Right renal cortex interstitium (tissue), 3 donors: ENCODE measurements at places on chromosomes 2 and 18. TPM values are rescaled to one million over a fixed set of nuclear protein-coding genes. Genes with fewer than 3 reads are reported as not detected.
A peak's percentile ranks its signal among the peaks of the same experiment; 100 is the strongest.

Gene PPM1G
- polyA plus RNA-seq, result 109 TPM

DNA sequence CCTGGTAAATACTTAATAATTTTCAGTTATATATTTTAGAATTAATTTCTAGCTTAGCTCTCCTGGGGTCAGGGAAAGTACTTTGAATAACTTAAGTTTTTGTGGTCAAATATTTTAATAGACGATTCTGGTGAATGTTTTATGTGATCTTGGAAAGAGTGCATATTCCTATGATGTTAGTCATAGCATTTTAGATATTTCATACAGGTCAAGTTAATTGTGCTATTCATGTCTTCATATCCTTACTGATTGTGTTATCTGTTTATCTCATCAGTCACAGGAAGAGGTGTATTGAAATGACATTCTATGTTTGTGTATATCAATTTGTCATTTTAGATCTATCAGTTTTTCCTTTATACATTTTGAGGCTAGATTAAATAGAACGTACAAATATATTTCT, 576.2 kb downstream of the CPS1 start:
- no peak for DNase-seq

GRCh38 chr18:51668101-51668500, 470.6 kb upstream of the MEX3C start:
- DNase-seq, result peak; percentile 48

- no peak for DNase-seq
Observed at GRCh38 chr2:45443012-45443411, 168.1 kb downstream of the SRBD1 start.

- peak; percentile 70 for DNase-seq
Observed at GRCh38 chr2:72887740-72888437, 681 bp downstream of the SPR start.

Gene GPATCH11
- 10.8 TPM for polyA plus RNA-seq

Gene UGT1A4
- polyA plus RNA-seq, result not detected

DNA sequence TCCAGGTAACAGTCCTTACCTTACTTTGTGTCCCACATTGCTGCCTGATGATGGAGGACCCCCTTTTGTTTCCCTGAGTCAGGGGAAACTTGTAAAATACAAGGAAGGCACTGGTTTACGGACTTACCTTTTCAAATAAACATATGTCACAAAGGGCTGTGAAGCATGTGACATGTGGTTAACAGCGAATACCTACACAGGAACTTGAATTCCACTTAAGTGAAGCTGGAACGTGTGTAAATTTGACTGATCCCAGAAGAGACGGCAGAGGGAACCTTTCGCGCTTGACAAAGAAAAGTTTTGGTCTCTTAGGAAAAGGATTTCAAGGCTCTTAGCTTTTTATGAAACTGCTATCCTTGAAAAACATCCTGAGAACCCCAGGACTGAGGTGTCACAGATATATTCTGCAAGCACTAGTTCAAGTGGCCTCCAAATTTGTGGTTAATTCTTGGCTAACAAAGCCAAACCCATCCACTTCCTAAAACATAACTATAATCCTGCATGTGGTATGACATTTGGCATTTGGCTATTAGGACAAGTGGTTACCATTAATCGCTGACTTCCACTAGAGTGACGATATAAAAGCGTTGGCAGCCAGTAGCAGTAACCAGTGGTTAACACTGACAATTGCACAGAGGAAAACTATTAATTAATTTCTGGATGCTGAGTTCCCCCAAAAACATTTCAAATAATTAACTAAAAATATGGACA, 55.6 kb downstream of the ITGB6 start:
- no peak for DNase-seq

- no peak for DNase-seq
Observed at GRCh38 chr18:50126471-50126870, 68.5 kb downstream of the MYO5B start.

DNA sequence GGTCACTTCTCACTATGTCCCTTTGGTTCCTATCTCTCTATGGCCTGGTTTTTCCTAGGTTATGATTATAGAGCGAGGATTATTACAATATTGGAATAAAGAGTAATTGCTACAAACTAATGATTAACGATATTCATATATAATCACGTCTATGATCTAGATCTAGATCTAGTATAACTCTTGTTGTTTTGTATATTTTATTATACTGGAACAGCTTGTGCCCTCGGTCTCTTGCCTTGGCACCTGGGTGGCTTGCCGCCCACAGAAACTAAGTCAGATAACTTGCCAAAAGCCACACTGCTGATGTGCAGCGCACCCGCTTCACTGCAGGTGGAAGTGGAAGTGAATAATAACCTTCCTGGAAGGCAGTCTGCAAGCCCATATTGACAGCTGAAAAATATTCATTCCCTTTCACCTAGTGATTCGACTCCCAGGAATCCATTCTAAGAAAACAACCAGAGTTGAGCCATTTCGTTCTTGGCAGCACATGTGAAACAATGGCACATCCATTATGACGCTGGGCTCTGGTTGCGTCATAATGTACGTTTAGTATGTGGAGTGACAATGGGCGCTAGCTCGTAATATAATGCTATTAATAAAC, 725 bp upstream of the ANKRD53 start:
- no peak for DNase-seq

- DNase-seq, result no peak
Observed at GRCh38 chr2:112636605-112637288, 9.0 kb upstream of the SLC20A1 start.

DNA sequence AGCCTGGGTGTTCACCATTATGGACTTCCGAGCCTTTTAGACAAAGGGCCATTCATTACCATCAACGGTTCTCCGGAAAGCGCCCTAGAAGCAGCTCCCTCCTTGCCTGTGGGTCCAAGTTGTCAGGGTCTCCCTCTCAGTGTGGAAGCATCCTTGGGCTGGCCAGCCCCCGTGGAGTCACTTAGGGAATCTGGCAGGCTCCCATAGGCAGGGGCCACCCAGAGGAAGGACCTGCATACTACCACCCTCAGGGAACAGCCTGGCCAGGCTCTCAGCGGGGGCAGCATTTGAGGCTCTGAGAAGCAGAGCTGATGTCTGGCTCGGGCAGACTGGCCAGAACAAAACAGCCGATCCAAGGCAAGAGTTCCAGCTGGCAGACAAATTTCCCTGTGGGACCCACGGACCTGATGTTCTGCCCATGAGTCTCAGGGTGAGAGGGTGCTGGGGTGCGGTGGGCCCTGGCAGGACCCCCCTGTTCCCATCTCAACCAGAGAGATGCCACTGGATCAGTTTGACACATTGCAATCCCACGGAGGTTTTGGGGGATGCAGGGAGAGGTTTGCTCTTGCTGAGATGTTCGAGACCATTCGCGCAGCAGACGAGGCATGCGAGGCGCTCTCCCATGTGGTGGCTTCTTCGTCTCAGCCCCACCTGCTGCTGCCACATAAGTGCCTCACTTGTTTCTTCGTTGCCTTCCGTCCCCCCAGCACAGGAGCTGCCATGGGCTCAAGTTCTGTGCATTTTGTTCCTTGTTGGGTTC, 56.9 kb downstream of the ACKR3 start:
- no peak for DNase-seq

DNA sequence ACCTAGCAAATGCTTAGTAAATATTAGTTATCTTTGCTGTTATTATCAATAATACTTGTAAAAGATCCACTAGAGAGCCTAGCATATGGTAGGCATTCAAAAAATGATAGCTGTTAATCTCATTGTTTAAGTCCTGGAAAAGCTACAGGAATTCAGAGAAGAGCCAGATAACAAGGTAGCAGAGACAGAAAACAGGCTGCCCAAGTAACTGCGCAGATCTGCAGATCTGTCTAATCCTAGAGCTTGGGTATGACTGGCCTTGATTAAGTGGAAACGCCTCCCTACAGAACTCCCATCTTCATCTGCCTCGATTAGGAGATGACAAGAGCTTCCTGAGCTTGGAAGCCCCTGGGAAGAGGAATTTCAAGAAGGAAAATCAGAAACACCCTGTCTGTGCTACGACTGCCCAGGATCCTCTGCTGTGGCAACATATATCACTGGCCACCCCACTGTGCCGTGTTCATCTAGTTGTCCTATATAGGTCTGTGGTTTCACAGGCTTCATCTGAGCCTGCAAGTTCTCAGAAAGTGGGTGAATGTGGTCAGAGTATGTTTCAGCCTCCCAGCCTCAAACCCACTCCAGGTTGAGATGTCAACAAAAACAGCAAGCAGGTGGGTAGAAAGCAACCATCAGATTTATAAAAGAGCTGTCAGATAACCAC, 151.5 kb upstream of the PKDCC start:
- DNase-seq, result no peak

Gene SCN9A
- polyA plus RNA-seq, result 1.5 TPM

Gene NGEF
- polyA plus RNA-seq, result 3.0 TPM

DNA sequence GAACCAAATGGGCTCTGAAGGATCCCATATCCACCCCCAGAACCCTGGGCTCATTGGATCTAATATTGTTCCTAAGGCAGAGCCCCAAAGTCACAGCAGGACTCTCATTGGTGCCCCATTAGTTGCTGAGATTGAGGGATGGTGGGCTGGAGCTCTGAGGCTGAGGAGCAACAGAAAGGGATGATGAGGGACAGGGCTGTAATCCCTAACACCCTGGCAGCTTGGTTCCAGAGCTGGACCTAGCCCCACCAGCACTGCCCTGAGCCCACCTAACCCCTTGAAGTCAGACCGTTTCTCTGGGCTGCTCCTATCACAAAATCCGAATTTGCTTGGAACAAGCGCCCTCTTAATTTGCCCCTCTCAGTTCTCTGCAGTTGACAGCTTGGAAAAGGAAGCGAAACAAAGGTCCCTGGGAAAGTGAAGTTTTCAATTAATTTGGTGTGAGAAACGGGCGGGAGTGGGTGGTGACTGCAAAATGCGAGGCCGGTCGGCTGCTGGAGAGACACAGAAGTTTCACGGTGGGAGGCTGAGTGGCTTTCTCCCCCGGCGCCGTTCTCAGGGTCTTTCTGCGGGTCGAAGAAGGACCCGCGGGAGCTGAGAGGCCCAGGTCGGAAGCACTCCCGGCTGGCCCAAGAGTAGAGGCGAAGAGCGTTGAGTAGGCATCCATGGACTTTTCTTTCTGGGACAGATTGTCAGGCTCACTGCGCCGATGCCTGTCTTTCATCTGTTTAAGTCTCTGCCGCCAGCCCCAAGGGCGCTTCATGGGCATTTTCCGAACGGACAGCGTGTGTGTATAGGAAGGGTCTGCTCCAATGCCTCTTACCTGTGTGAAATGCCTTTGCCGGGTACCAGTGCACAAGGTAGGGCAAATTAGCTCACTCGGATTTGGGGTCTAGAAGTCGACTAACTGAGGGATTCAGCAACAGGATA, 927 bp upstream of the HOXD13 start:
- no peak for DNase-seq

Gene ITGB6
- 20.6 TPM for polyA plus RNA-seq

Gene SOCS6
- polyA plus RNA-seq, result 33.0 TPM

DNA sequence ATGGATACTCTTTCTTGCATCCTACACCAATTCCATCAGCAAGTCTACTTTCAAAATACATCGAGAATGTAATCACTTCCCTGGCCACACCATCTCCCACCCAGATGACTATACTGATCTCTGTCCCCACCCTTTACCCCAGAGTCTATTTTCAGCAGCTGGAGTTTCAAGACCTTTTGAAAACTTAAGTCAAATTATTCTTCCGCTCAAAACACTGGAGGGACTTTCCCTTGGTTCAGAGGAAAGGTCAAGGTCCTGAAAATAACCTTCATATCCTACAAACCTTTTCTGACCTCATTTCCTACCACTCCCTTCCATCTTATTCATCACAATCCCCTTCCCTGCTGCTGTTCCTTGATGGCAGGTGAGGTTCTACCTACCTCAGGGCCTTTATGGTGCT, 58.8 kb upstream of the LYPD6 start:
- no peak for DNase-seq

GRCh38 chr18:3411854-3412268, 38.1 kb upstream of the TGIF1 start:
- DNase-seq, result no peak

Gene TWIST2
- polyA plus RNA-seq, result 3.5 TPM

DNA sequence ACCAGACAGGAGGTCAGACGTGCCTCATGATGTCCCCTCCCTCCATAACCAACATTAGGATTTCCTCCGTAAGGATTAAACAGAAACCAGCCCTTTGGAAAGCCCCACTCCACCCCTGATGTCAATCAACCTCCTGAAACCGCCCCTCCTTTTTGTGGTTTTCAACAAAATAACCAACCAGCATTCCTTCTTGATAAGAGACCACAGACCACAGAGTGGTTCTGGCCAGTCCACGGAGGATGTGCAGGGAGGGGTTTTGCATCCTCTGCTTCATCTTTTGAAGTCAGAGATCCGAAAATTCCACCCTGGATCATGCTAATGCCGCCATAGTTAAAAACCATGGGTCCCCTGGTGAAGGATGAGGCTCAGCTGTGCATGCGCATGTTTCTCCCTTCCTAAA, 180.0 kb upstream of the CCDC150 start:
- no peak for DNase-seq

DNA sequence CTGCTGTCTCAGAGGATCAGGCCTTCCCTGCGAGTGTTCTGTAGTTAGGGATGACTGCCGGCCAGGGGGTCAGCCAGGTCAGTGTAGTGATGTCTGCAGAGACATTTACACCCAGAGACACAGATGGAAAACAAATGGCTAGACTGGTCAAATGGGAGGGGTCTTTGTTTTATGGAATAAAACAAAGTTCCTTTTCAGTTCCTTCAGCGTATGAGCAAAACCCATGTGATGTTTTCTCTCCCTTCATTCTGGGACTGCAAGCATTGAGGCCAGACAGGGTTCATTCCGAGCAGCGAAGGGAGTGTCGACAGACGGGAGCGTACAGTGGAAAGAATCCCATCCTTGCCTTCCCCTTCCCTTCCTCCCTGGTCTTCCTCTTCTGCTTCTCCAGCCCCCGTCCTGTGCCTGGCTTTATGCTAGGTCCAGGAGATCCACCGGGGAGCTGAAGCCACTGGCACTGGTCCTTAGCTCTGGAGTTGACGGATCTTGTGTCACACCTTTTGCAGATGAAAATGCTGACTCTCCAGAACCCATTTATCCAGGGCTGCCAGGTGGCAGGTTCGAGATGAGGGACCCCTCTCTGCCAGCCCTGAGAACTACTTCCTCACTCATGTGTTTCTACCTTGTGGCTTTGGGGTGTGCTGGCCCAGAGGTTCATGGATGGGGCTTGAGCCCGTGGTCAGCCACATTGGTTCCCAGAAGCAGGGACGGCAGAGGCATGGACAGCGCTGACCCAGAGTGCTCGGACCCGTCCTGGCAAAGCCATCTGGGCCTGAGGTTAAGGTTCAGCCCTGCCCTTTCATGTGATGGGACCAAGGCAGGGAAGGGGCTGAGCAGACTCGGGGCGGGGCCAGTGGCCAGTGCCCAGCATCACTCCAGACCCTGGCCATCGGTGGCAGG, 24.2 kb downstream of the ITGB1BP1 start:
- DNase-seq, result no peak

- no peak for DNase-seq
Observed at GRCh38 chr18:40546875-40547274, 1408.2 kb upstream of the PIK3C3 start.

Gene TNFRSF11A
- 2.3 TPM for polyA plus RNA-seq

GRCh38 chr18:30903566-30903965, 139.0 kb downstream of the DSC3 start:
- no peak for DNase-seq

Gene TMEM182
- 7.9 TPM for polyA plus RNA-seq

DNA sequence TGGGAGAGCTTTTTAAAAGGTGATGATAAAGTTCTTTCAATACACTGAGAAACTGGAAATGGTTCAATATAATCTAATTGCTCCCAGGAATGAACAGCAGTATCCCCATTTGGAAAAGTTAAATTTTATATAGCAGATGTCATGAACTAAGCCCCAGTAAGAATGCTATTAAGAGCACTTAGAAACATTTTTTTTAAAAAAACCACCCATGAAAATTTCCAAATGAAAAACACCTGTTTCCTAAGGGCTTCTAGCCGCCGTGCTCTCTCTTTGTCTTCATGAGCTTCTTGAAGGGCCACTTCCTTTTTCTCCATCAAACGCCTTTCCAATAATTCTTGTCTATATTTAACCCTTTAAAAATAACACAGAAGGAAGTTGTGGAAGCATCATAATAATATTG, 77.0 kb downstream of the UPP2 start:
- DNase-seq, result no peak
